ENCODE measurements at places on chromosomes 2 and 18.

- no peak for DNase-seq
Measured at GRCh38 chr18:9616049-9616448, 1.7 kb upstream of the PPP4R1 start.

DNA sequence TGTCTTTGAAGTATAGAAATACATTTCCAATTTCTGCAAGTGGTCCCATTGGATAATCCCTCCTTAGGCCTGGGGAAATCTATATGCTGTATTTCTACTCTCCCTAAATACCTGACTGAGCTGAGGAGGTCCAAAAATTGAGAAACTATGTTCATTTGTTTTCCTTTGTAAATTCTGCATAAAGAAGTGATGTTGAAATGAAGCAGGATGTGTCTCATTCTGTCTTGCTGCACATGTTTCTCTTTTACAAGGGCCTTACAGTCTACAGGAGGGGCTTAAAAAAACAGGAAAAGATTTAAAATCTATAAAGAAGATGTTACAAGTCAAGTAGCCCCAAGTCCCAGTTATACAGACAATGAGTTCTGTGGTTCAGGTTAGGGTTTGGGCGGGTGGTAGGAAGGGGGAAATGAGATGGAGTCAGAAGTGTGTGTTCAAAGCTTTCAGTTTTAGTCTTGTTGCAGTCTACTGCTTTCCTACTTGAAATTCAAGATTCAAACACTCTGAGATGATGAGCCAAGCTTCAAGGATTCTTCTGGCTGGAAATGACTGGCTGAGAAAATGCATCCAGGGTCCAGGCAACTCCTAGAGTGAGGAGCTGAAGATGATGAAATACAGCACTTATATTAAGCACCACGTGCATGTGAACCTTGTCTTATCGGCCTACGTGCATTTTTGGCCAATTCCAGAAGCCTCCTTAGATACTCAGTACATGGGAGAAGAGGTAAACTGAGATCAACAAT lies 146.3 kb upstream of the CELF4 start:
- DNase-seq, result no peak

GRCh38 chr2:22521620-22522019 lies 863.4 kb upstream of the KLHL29 start:
- no peak for DNase-seq

DNA sequence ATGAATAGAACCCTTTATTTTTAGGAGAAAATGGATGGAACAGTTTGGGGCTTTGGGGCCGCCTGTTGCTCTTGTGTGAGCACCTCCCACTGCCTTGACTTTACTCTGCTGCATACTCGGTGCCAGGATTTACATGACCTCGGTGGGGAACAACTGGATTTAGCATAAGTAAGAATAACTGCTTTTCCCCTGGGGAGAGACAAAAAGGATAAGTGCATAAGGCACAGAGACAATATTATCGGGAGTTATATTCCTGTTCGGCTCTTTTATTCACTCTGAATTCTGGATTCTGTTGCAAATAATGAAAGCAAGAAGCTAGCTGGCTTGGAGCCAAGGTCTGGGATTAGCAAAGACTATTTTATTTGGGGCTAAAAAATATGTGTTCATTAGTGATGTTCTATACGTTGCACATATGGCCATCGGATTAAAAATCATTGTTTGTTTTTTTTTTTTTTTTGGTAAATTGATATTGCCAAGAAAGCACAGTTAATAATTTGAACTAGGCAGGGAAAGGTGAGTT lies 69.8 kb downstream of the CYBRD1 start:
- DNase-seq, result no peak

- DNase-seq, result no peak
Measured at GRCh38 chr2:182422864-182423263, 4.0 kb downstream of the PDE1A start.

DNA sequence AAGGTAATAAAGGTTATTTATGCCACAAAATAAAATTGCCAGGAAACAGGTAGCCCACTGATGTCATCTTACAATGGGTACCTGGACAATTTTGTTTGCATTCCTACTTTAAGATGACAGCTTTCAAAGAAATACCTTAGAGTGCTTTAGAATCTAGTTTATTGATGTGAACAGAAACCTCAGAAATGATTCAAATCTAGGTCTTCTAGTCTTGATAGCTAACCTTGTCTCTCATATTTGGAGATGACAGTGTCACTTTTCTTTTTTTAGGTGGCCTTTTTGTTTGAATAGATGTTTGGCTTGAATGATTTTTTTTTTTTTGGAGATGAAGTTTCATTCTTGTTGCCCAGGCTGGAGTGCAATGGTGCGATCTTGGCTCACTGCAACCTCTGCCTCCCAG lies 69.1 kb downstream of the PIK3C3 start:
- no peak for DNase-seq

GRCh38 chr18:47883771-47884413 lies 46.6 kb downstream of the SMAD2 start:
- no peak for DNase-seq

- DNase-seq, result no peak
Measured at GRCh38 chr2:1808981-1809422, 64.7 kb upstream of the PXDN start.

- DNase-seq, result no peak
Measured at GRCh38 chr2:47094511-47095142, 60.5 kb downstream of the STPG4 start.

- peak; percentile 74 for DNase-seq
Measured at GRCh38 chr2:218292048-218293014, at the start of gene TMBIM1. Gene TMBIM1 (minus strand): TSS chr2:218292503. CDS start chr2:218282141, 10,362 bp downstream.

- DNase-seq, result no peak
Measured at GRCh38 chr2:144479138-144479537, 40.8 kb downstream of the ZEB2 start.

DNA sequence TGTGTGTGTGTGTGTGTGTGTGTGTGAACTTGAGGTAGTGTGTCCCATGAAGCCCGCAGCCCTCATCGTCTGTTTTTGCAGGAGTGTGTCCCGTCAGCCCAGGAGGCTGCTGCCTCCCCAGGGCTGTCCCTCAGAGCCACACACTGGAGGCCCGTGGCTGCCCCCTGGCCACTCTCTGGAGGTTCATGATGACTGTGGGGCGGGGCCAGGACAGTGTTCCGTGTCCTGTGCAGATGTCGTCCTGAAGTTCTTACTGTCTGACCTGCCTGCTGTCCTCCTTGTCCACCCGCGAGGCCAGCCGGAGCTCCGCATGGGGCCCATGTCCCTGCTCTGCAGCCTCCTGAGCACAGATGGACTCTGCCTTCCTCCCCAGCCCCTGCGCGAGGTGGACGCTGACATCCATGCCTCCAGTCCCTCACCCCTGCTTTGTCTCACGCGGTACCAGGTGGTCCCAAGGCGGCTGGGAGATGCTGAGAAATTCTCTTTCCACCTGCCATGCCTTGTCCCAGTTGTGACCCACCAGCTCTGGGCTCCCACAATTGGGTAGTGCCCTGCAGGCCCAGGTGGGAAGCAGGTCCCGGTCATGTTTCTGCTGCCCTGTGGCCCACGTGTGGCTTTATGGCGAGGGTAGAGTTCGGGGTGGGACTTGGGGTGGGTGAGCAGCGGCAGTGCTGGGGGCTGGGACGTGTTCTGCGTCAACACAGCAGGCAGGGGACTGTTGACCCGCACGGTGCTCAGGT lies 92.8 kb downstream of the NFATC1 start:
- DNase-seq, result no peak

- no peak for DNase-seq
Measured at GRCh38 chr18:49495076-49495475, 8.0 kb upstream of the C18orf32 start.

- no peak for DNase-seq
Measured at GRCh38 chr2:55161295-55162210, 70.5 kb downstream of the CLHC1 start.

GRCh38 chr2:29206941-29207340 lies 91.7 kb downstream of the CLIP4 start:
- DNase-seq, result no peak

- DNase-seq, result no peak
Measured at GRCh38 chr2:46549166-46549844, 69.9 kb downstream of the TMEM247 start.

DNA sequence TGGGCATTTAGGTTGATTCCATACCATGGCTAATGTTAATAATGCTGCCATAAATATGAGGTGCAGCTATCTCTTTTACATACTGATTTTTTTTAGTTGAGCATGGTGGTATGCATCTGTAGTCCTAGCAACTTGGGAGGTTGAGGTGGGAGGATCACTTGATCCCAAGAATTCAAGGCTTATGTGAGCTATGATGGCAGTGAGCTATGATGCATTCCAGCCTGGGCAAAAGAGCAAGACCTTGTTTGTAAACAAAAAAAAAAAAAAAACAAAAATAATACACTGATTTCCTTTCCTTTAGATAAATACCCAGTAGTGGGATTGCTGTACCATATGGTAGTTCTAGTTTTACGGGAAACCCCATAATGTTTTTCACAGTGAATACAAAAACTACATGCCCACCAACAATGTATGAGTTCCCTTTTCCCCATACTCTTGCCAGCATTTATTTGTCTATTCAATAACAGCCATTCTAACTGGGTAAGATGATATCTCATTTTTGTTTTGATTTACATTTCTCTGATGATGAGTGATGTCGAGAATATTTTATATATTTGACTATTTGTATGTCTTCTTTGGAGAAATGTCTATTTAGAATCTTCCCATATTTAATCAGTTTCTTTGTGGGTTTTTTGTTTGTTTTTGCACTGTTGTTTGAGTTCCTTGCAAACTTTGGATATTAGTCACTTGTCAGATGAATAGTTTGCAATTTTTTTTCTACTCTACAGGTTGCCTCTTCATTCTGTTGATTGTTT lies 281.0 kb upstream of the KYNU start:
- no peak for DNase-seq

GRCh38 chr2:30512243-30512886 lies 65.3 kb downstream of the LCLAT1 start:
- no peak for DNase-seq

DNA sequence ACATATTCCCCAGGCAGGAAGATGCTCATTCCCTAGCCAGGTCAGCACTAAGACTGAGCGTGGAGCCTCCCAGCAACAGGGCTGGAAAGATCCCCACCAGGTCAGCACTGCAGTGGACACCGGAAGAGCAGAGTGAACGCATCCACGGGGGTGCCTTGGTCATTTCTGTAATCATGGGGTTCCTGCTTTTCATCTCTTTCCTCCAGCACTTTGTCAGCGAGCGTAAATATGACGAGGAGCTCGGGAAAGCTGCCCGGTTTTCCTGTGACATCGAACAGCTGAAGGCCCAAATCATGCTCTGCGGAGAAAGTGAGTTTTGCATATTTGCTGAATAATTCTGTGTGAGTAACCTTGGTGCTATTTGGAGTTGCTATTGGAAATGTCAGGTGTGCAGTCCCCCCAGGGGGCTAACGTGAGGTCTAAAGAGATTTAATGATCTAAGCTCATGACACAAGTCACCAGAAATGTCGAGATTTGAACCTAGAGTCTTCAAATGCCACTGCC lies 40.1 kb downstream of the KCTD18 start:
- no peak for DNase-seq

- no peak for DNase-seq
Measured at GRCh38 chr2:8704906-8705305, 23.1 kb downstream of the ID2 start.

GRCh38 chr18:21117409-21118131 lies 6.0 kb upstream of the ROCK1 start:
- no peak for DNase-seq

- no peak for DNase-seq
Measured at GRCh38 chr18:63378919-63379638, 12.1 kb upstream of the KDSR start.

GRCh38 chr2:51219468-51219867 lies 187.5 kb upstream of the NRXN1 start:
- no peak for DNase-seq

- DNase-seq, result no peak
Measured at GRCh38 chr18:41860987-41861386, 94.0 kb upstream of the PIK3C3 start.

- no peak for DNase-seq
Measured at GRCh38 chr2:222492683-222493082, 68.3 kb downstream of the SGPP2 start.

DNA sequence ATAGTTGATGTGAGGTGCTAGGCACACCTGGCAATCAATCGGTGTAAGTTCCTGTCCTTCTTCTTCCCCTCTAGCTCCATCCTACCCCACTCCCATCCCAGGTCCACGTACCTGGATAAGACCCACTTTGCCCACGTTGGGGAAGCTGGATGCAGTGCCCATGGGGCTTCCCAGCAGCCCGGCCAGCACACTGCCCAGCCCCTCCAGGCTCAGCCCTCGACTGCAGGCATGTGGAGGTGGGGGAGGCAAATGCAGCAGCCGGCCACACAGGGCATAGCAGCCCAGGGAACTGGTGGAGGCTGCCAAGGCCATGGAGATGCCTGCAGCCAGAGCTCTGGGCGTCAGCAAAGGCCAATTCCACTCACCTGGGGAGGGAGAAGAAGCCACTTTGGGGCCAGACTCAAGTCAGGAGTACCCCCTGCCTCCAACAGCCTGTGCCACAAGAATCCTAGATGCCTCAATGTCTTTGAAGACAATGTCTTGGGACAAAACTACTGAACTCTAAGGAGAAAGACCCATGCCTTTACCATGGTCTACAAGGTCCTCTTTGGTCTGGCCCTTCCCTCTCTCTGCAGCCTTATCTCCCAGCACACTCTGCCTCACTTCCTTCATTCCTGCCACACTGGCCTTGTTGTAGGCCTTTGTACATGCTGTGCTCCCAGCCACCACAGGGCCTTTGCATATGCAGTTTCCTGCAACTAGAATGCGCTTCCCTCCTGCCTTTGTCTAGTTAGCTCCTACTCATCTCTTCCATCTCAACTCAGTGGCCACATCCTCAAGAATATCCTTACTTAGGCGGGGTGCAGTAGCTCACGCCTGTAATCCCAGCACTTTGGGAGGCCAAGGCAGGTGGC lies 4.5 kb downstream of the SLC23A3 start:
- DNase-seq, result no peak

- no peak for DNase-seq
Measured at GRCh38 chr2:188604579-188604978, 312.9 kb downstream of the GULP1 start.

DNA sequence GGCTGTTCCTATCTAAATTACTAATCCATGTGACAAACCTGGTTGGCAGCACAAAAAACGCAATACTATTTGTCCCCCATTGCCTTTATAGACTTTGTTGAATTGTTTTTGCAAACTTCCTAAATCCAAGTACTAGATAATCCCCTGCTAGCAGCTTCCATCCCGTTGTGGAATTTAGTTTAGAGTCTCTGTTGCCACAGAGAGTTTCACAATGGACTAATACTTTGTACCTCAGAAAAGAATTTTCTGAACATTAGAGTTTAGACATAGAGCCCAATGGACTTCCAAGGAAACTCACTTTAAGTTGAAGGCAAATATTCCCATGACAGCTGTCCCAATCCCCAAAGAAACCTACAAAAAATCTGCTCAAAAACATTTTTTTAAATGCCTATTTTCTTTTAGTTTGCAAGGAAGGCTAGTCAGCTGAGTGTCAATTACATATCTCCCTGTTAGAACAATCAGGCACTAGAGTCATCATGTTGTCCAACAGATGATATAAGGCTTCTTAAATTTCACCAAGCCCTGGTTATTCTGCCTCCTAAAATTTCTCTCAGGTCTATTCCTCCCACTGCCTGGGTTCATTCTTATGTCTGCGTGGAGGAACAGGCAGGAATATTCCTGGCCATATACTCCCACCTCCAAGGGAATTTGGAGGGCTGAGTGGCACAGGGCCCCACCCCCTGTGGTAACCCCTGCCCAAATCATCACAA lies 27.2 kb downstream of the RNF152 start:
- DNase-seq, result no peak
